NCI-H82 (cell line): ENCODE measurements at places on chromosomes 11 and 22.

DNA sequence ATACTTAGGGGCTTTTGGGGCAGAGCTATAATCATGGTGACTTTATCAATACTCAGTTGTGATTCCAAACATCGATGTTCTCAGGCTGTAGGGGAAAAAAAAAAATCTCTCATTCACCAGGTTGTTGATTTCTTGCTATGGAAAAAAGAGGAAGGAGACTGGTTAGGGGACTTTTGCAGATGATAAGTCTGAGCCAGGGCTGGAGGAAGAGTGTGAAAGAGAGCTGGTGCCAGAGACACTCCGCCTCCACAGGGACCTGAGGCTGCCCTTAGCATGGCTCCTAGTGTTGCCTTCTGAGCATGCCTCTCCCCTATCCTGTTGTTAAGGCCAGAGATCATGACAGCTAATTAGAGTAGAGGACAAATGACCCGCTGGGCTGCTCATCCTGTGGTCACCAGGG, 16.9 kb downstream of the UPB1 start:
- DNase-seq: no peak

DNA sequence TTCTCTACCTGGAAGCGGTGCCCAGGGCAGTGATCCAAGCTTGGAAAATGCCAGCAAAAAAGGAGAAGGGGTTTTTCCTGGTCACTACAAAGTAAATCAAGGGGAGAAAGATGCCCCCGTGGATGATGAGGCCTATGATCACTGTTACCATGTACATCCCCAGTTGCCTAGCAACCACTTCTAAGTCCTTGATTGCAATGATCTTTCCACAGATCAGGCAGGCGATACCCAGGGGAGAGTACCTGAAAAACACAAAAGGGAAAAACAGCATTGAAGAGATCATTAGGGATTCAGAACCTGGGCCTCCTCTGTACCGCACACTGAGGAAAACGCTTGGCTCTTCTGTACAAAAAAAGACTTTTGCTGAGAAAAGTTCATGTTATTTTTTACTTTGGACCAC, 127.1 kb downstream of the SLC1A2 start:
- peak; percentile 29 for DNase-seq

GRCh38 chr11:94325681-94326080, 21.3 kb downstream of the IZUMO1R start:
- DNase-seq: peak; percentile 64

DNA sequence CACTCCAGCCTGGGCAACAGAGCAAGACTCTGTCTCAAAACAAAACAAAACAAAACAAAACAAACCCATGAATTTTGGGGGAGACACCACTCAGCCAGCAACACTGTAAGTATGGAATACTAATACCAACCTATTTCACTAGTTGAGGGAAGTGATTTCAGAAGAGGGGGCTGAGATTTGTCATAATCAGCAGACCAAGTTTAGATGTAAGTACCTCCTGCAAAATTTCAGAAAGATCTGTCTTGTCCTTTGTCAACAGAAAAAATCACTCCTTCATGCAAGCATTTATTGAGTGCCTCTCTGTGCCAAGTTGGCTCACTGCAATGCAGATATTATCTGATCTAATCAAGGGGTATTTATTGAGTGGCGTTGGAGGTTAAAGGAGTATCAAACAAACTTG, 23.4 kb upstream of the ADA2 start:
- no peak for DNase-seq

GRCh38 chr22:39518996-39519680, 1.2 kb upstream of the ATF4 start:
- peak; percentile 74 for DNase-seq
